ENCODE measurements at places on chromosomes 11 and 22.

- no peak for DNase-seq
Measured at GRCh38 chr11:119320776-119321524, 4.0 kb upstream of the MCAM start.

DNA sequence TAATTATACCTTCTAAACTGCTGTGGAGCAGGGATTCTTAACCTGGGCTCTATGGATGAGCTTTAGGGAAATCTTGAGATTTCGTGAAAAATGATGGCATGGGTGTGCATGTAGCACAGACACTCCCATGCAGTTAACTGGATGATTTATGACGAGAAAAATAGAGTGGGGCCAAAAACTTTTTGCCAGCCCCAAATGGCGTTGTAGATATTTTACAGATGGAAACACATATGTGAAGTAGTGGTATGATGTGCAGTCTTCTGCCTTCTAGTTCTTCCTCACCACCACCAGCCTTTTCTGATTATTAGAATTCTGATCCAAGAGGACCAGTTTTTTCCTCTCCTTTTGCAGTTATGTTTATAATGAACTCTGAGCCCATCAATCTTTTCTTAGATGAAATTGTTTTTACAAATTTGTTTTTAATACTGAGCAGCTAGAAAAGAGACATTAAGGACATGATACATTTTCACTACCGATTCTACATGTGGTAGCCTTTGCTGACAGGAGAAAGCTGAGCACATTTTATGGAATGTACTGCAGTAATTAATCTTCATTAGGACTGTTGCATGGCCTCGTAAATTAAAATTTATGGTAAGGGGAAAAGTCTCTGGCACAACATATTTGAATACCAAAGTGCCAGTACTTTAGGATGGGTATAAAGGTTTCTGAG is 261.4 kb downstream of the DDX10 start:
- DNase-seq, result no peak

DNA sequence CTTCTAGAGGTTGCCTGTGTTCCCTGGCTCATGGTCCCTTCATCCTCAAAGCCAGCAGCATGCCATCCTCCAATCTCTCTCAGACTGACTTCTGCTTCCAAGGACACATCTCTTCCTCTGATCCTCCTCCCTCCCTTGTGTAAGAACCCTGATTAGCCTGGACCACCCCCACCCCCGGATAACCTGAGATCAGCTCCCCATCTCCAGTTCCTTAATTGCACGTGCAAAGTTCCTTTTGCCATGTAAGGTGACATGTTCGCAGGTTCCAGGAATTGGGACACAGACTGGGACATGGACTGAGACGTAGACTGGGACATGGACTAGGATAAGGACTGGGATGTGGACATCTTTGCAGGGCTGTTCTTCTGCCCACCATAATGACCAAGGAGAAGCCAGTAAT is 925.3 kb downstream of the TBC1D22A start:
- DNase-seq, result no peak

DNA sequence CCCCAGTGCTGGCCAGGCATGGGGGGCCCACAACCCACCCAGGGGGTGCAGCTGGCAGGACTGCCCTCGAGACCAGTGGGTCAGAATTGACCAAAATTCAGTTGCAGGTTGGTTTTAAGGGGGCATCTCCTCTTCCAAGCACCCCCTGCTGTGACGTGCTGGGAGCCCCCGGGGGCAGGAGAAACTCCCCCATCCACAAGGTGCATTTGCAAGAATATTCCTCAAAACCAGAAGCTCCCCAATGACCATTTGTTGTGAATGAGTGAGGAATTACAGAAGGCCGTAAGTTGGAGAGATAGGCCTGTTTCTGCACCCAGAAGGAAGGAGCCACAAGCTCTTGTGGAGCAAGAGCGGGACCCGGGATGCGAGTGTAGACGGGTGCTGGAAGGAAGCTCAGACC is 414.5 kb downstream of the BRD1 start:
- DNase-seq, result no peak

- DNase-seq, result no peak
Measured at GRCh38 chr11:1327064-1327460, 17.6 kb upstream of the TOLLIP start.

DNA sequence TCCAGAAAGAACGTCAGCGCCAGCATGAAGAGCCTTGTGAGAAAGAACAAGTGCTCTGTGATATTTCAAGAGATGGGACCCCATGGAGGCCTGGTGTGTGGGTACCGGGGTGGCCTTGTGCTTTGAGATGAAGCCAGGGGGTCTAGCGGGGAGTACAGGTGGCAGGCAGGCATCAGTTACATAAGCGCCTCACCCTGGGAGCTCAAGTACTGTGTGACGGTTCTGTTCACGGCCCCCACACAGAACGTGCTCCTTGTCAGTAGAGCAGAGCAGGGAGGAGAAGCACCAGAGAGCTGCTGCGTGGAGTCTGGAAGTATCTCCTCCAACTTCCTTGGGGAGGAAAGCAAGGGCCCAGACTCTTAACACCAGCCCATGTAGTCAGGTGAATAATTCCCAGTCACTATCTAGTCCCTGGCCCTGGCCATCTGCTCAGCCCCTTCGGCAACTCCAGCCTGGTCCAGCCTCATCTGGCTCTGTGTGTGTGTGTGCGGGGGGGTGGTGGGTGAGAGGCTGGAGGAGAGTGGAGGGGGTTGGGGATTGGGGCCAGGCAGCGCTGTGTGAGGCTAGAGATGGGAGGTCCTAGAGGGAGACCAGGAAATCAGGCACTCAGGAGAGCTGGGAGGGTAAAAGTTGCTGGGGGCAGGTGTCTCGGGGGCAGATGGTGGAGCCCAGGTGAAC is 32.4 kb downstream of the MCM5 start:
- no peak for DNase-seq

DNA sequence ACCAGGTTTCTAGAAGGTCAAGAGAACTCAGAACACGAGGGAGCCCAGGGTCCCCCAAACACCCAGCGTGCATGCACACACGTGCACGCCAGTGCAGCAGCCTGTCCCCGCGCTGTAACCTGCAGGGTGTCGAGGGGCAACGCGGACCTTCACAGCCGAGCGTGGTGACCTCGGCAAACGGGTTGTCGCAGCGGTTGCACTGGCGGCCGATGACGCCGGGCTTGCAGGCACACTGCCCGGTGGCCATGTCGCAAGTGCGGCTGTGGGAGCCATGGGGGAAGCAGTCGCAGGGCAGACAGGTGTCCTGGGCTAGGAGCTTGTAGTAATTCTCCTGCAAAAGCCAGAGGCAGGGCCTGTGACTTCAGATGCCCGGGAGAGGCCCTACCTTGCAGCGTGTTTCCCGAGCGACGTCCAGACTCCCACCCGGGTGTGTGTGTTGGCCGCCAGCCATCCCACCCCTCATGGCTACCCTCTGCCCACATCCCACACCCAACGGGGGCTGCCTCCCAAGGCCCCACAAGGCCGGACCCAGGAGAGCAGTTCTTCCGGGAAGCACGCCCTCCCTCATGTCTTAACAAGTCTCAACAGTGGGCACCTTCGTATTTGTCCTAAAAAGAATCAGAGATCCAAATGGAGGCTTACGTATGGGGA is 56.1 kb downstream of the TRMU start:
- no peak for DNase-seq

DNA sequence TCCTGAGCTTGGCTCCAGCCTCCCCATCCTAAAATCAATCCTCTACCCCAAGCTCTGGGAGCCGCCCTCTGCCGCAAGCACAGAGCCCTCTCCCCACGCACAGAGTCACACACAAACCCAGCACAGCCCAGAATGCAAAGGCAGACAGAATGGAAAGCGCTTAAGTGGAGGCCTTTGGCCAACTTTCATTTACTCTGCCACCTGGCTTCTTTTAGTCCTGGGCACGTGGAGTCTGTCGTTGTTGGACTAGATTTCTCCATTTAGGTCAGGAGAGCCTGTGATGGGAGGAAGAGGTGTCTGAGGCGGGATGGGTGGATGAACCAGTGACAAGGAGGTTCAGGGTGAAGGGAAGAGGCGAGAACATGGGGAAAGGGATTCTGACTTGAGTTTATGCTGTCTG is 191.7 kb downstream of the DSCAML1 start:
- DNase-seq, result no peak

All from activated T-cell treated with anti-CD3 and anti-CD28 coated beads for 4 hours (primary cell).